ENCODE measurements at places on chromosomes 7 and 10.
A peak's percentile ranks its signal among the peaks of the same experiment; 100 is the strongest.

GRCh38 chr10:13528123-13528874 lies 515 bp downstream of the BEND7 start:
- no peak for DNase-seq

GRCh38 chr7:101075646-101076045 lies 9.6 kb upstream of the TRIM56 start:
- DNase-seq = no peak

GRCh38 chr7:50660040-50660829 lies 95.0 kb upstream of the DDC start:
- DNase-seq = peak; percentile 40

- DNase-seq = no peak
These were observed 30.8 kb downstream of the SLC37A3 start for GRCh38 chr7:140367528-140367927.

DNA sequence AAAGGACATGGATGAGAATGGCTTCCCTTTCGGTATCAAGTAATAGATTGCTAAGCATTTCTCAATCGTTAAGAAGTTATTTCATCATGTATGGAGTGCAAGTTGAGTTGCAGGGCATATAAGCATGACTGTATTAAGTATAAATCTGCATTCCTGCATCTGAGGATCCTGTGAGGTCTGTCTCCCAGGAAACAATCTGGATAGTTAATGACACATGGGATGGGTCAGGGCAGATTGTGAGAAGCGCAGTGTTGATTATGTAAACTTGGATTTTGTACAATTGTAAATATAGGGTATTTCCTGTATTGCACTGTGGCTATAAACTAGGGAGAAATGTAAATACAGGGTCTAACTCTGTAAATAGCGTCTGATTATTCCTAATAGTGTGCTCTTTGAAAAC lies 102.6 kb downstream of the PLXDC2 start:
- no peak for DNase-seq

GRCh38 chr10:53315709-53316108 lies 543.1 kb upstream of the MBL2 start:
- no peak for DNase-seq

- DNase-seq = no peak
These were observed 61.1 kb downstream of the GRID1 start for GRCh38 chr10:86305521-86305920.

GRCh38 chr10:11192304-11193000 lies 174.8 kb downstream of the CELF2 start:
- DNase-seq = no peak

- no peak for DNase-seq
These were observed 155.4 kb downstream of the ZPBP start for GRCh38 chr7:49937608-49938007.
